ENCODE measurements at places on chromosomes 4 and X.
A peak's percentile ranks its signal among the peaks of the same experiment; 100 is the strongest.

- DNase-seq = no peak
Measured at GRCh38 chr4:18847249-18847890, 825.8 kb upstream of the LCORL start.

DNA sequence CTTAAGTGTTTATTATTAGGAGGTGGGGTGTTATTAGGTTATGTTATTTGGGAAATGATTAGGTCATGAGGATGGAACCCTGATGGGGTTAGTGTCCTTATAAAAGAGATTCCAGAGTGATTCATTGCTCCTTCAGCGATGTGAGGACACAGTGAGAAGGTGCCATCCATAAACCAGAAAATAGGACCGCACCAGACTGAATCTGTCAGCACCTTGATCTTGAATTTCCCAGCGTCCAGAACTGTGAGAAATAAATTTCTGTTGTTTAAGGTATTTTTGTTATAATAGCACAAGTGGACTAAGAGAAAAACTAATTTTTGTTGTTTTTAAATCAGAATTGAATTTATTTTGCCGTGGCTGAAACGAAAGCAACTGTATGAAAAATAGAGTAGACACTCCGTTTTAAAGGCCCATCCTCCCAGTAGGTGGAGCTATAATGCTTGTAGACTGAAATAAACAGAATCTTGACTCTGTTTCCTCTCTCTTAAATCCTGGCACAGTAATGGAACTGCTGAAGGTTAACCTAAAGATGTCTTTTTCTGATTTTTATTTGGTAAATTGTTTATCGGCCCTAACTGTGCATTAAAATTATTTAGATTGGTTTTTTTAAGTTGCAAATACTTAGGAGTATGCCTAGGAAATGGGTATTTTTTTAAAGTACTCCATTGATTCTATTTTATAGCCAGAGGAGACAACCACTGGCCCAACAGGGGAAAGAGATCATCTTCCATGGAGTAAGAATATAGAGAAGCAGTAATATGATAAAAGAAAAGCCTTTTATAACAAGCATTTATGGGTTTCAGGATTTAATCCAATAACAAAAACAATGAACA, 133.2 kb upstream of the ADAMTS3 start:
- DNase-seq = peak; percentile 30

- no peak for DNase-seq
Measured at GRCh38 chr4:178306565-178306964, 864.3 kb upstream of the AGA start.

DNA sequence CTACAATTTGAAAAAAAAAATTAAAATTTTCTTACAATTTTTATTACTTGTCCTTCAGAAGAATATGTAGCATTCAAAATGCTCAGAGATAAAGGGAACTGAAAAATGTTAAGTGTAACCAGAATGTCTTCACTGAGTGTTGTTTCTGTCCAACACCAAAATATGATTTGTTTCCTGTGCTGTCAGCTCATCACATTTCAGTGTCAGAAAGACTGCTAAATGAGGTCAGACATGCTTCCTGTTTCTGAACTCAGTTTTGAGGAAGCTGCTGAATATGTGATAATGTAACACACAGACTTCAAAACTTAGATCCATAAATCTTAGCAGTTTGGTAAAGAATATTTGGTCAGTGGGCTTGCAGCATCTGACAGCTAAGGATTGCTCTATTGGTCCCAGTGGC, 1849.7 kb downstream of the PCDH7 start:
- no peak for DNase-seq

- no peak for DNase-seq
Measured at GRCh38 chr4:175784986-175785525, 27.0 kb downstream of the GPM6A start.

DNA sequence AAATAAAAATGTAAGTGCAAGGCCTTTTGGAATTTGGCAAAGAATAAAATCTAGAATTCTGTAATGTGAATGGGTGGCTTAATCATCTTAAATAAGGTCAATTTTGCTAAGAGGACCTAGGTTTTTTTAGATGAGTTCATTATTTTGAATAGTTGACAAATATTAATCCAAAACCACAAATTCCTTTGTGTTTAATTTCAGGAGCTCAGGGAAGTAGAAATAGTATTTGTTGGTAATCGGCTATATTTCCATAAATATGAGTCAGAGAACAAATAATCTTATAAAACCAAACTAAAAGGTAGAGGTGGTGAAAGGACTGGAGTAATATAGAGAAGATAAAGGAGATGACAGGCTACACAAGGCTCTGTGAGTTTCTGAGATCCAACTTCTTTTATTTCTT, 190.4 kb upstream of the TLL1 start:
- DNase-seq = no peak

DNA sequence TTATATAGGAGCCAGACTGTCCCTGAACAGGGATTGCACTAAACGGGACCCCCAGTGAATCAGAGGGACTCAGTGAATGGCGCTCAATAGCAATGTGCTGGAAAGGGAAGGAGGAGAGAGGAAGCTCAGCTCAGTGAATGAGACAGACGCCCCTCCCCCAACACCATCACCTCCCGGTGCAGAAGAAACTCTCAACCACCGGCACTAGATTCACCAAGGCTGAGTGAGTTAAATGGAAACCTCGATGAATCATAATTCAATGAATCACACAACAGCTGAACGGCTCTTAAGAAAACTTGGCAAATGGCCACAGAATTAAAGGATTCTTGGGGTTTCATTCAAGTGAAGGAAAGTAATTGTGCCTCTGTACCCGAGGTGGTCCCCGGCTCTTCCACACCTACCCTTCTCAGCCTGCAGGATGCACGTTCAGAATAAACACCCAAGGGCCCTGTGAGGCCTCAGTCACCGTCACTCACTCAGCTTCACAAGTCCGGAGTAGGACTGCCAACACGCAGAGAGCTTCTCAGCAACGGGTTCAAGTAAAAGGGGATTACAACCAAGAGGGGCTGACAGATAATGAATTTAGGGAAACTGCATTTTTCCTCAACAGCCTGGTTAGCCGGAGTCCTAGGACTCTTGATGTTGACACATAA, 29.3 kb downstream of the CRMP1 start:
- DNase-seq = no peak

DNA sequence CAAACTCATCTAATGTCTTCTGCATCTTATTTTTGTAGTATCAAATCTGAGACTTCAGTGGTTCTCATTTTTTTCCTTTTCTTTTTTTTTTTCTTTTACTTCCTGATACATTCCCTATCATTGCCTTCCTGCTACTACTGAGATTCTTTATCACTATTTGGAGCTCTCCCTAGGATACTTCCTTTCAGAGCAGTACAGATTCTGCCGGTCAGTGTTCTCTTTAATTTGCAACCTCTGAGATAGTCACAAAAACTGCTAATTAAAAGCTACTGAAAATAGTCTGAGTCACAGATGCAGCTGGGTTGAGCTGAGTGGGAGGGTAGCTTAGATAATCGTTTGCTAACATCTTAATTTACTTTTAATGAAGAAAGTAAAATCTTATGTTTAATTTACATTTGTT, 1279.7 kb downstream of the ARAP2 start:
- no peak for DNase-seq

DNA sequence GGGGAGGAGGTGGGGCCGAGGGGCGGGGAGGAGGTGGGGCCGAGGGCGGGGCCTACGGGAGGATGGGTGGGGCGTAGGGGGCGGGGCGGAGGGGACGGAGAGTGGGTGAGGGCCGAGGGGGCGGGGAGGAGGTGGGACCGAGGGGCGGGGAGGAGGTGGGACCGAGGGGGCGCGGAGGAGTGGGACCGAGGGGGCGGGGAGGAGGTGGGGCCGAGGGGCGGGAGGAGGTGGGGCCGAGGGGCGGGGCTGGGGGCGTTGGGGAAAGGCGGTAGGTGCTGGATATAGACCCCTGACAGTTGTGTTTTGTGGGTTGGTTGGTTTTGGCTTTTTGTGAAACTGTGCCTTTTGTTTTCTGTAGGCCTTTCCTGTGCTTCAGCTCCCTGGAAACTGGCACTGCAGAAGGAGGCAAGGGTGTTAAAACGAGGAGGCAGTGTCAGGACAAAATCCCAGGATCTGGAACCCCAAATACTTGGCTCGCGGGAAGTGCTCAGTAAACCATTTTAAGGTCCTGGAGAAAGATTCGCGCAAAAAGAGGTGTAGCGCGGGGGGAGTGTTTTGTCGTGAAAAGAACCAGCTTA, 580 bp upstream of the MMGT1 start:
- DNase-seq = peak; percentile 88

DNA sequence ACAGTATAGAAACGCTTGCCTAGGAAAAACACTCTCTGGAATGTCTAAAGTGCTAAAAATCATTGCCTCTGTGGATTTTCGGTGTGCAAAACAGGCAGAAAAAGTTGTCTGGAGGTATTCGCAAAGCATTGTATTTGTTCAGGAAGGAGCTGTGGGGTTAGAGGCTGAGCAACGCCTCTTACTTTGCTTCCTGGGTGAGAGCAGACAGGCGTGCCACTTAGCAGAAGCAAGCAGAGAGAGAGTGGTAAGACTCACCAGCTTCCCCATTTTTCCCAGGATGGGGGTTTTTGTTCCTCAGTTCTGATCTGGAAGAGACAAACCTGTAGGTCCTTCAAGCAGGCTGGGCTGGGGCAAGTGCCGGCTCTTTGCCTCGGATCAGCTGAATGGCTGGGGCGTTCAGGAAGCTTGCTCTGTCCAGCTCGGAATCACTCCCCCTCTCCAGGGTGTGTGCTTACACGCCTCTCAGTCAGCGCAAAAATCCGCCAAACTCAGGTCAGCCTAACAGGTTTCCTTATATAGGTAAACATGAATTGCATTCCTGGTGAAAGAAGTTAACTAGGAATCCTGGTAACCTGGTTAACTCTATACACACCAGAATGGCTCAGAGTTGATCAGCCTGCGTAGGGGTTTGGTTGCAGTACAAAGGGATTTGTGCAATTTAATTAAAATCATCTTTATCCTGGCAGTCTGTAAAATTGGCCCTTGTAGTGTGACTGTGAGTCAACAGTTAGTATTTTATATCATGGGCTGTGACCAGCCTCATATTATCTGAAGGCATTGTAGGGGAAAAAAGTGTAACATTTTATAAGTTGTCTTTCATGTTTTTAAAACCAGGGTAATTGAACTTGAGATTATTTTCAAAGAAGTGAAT, 213.1 kb upstream of the MID1 start:
- DNase-seq = no peak

- no peak for DNase-seq
Measured at GRCh38 chrX:16067886-16068515, 55.4 kb upstream of the GRPR start.

GRCh38 chr4:184362396-184362795, 112.0 kb downstream of the IRF2 start:
- DNase-seq = no peak

DNA sequence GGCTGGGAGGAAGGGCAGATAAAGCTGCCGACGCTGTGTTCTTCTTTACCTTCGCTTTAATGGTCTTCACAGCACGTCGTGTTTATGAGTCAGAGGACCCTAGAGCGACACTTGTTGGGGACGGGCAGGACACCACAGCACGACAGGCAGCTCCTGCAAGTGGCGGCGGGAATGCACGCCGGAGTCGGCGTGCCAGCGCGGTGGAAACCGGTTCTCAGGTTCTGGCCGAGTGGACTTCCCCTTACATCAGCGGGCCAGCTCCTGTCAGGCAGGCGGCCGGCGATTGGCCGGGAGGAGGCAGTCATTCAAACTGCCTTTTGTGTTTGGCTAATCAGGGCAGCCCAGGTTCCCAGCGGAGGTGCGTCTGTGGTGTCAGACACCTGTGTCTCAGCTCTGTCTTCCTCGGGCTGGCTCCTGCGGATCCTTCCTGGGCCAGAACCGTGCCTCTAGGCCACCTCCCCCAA, 150.9 kb downstream of the SHROOM3 start:
- peak; percentile 70 for DNase-seq
